Stimulated activated CD8-positive, alpha-beta memory T cell treated with anti-CD3 and anti-CD28 coated beads, Interleukin-4, amount 100 ng/mL, for 4 hours (primary cell): ENCODE measurements at places on chromosomes 16 and 17.
A peak's percentile ranks its signal among the peaks of the same experiment; 100 is the strongest.

DNA sequence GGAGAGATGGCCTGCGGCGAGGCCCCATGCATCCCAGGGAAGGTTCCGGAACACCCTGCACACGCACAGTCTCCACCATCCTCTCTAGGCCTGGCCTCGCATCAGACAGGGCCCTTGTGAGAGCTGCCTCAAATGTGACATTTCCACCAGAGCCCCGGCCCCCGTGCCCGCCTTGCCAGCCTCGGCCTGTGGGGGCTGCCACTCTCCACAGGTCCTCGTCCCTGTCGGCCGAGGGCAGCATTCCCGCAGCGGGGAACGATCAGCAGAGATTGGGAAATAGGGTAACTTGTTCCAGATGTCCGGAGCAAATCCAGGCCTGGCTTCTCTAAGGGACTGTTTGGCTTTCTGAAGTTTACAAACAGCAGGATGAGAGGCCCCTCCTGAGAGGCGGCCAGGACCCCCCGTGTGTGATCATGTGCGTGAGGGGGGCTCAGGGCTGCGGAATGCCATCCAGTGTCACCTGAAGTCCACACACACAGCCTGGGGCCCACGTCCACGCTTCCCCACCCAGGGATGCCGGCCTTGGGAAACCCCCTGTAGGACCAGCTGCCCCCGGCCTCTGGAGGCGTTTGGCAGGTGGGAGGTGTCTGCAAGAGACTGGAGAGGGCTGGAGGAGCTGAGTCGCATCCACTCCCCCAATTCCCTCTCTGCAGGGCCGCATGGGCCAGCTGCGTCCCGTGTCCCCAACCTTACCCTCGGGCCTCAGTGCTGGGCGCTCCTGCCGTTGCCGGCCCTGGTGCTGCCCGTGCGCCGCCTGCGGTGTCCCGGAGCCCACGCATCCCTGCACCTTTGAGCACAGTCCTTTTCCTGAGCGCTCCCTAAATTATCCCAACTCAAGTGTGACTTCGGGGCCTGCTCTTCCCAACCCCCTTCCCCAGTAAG, 70.4 kb downstream of the ZDHHC7 start:
- no peak for DNase-seq

- DNase-seq = peak; percentile 53
These were observed at the start of gene VASN for GRCh38 chr16:4371357-4372000. VASN (plus strand) TSS chr16:4371848; CDS start chr16:4380878, 9,030 bp downstream.

DNA sequence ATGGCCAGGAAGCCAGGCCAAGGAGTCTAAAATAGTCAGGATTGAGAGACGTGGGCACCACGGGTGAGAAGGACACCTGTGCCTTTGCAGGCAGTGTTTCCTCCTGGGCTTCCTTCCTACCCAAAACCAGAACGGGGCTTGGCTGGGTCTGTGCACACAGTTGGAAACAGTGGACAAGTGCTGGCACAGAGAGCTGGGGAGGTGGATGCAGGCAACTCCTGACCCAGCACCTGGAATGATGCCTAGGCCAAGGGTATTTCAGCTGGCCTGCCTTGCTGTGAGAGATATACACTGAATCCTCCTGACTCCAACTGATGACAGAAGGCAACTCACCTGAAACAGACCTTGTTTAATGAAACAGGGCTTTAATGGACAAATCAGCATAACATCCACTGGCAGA, 186.2 kb downstream of the SLC39A11 start:
- no peak for DNase-seq

- DNase-seq = no peak
These were observed 78.4 kb downstream of the SLC39A11 start for GRCh38 chr17:73013816-73014663.

GRCh38 chr17:17757391-17757791, 76.1 kb downstream of the RAI1 start:
- DNase-seq = no peak

DNA sequence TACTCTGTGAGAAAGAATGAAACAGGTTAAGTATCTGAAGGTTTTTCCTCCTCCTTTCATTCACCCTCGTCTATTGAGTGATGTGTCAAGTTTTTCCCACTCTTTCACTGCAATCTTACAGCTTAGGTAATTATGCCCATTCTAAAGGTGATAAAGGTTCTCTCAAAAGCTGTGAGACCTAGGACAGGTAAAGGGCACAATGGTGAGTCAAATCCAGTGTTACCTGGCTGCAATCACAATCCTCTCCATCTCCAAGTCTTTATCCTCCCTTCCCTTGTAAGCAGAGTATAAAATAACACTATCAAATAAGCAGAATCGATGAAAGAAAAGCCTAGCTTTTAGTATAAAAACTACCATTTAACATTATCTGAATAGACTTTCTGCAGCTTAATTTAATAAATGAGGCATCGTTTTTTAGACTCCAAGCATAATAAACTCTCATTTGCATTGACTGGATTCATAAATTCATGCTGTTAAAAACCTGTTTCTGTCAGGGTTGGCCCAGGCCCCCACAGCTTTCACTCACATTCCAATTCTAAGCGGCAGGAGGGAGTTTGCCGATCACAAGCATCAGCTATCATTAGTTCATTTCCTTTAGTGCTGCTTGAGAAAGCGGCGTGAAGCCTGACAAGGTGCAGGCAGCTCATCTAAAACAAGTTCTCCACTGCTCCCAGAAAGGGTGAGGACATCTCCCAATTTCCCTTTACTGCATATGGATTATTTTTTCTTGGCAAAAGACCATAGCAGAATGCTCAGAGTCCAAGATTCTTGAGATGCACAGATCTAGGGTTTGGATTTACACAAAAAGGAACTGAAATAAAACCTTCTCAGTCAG, 67.8 kb downstream of the CDH8 start:
- DNase-seq = no peak
